ENCODE measurements at places on chromosomes 12 and 14.

DNA sequence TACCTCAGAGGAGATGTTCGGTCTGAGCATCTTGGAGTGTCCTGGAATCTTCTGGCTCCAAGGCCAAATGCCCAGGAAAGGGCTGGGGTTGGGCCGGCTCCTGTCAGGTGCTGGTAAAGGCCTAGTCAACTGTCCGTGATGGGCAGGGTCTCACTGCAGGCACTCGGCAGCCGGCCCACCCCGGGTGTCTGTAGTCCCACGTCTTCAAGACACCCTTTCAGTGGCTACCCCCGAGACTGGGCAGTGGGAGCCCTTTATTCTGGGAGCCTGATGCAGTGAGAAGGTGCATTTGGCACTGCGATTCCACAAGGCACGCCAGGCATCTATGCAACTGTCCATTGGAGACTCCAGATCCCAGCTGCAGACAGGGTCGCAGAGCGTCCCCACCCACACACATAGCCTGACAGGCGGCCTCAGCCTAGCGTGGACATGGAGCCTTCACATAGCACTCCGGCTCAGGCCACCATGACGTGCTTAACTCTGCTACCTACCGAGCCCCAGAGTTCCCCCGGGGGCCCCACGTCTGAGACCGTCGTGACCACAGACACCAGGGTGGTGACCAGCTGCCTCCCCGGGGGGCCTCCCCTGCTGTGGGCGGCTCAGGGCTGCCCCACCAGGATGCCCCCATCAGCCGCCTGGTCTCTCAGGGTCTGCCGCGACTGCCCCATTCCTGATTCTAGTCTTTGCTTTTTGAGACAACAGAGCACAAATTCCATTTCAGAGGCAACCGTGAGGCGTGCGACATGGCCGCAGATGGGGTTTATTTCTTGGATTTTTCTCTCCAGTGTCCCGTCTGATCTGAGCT, 331.8 kb upstream of the SFSWAP start:
- ATAC-seq, result no peak

DNA sequence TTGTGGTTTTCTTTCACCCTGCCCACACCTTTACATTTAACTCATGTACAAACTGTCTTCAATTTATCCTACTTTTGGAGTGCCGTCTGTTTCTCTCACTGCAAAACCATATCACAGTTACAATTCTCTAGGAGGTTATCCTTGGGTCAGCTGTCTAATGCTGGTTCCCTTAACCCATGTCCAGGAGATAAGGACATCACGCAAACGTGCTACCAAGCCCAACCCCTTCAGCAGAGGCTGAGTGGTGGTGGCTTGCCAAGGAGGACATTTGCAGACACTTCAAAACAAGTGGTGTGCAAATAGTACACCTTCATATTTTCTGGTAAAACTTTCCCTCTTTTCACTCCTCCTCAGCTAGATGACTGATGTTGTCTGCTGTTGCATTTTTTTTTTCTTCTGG, 167.9 kb downstream of the PAX9 start:
- ATAC-seq, result no peak

- ATAC-seq, result no peak
These were observed 61.8 kb downstream of the NOC4L start for GRCh38 chr12:132206046-132206434.

- no peak for ATAC-seq
These were observed 236.8 kb downstream of the GRIN2B start for GRCh38 chr12:13744561-13744960.

DNA sequence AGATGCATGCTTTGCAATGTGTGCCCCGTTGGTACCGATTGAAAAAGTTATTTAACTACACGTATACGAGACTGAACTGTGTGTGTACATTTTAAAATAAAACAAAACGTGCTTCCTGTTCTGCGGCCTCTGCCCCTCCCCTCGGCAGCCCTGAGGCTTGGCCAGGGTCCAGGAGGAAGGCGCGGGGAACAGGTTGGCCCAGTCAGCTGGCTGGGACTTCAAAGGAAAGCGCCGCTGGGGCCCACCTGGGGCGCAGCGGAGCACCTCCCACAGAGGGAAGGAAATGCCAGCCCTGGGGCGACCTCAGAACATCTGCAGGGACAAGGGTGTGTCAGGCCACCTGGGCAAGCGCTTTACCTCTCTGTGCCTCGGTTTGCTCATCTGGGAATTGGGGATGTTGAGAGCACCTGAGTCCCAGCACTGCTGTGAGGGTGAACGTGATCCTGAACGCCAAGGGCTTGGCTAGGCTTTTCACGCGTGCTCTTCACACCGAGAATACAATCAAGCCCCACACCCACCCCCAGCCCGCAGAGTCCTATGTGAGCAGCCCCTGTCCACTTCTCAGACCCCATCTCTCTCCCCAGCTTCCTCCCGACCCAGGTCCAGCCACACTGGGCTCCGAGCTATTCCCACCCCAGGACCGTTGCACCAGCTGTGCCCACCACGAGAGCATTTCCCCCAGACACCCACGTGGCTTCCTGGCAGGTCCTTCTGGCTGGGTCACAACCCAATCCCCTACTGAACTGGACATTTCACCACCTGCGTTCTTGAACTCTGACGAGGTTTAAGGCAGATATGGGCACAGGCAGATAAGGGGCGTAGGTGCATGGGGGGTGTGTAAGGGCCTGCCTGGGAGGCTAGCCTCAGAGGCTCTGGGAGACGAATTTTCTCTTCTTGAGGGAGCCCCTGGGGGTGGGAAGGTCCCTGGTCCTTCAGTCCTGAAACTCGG, 41.9 kb upstream of the NCOR2 start:
- ATAC-seq, result no peak

GRCh38 chr12:96828169-96828789, 78.8 kb upstream of the NEDD1 start:
- ATAC-seq, result no peak

DNA sequence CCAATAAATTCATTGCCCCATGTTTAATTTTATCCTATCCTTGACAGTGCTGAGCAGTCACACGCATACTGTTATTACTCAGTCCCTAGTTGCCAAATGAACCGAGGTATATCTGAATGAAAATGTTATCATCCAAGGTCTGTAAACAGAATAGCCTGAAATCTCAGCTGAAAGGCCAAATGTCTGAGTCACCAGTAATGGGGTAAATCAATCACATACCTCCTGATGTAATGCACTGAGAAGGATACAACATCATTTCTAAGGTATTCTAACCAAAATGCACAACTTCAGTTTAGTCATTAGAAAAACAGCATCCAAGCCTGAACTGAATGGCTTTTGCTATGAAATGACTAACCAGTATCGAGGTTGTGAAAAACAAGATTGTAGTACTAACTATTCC, 228.6 kb downstream of the DPF3 start:
- ATAC-seq, result peak; percentile 93

DNA sequence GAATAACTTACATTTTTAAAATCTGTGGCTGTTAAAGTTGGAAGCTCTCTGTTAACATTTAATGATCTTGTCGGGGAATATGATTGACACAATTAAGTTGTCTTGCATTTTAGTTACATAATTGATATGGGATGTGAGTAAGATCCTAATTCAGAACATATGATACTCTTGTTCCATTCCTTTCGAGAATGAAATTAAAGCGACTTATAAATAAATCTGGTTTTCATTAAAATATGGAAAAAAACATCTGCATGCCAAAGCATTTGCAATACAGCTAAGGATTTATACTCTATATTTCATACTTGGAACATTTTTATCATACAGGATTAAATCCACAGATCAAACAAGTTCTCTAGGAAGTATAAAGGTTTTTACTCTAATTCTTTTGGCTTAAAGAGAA, 52.0 kb downstream of the SLC38A6 start:
- ATAC-seq, result peak; percentile 60

DNA sequence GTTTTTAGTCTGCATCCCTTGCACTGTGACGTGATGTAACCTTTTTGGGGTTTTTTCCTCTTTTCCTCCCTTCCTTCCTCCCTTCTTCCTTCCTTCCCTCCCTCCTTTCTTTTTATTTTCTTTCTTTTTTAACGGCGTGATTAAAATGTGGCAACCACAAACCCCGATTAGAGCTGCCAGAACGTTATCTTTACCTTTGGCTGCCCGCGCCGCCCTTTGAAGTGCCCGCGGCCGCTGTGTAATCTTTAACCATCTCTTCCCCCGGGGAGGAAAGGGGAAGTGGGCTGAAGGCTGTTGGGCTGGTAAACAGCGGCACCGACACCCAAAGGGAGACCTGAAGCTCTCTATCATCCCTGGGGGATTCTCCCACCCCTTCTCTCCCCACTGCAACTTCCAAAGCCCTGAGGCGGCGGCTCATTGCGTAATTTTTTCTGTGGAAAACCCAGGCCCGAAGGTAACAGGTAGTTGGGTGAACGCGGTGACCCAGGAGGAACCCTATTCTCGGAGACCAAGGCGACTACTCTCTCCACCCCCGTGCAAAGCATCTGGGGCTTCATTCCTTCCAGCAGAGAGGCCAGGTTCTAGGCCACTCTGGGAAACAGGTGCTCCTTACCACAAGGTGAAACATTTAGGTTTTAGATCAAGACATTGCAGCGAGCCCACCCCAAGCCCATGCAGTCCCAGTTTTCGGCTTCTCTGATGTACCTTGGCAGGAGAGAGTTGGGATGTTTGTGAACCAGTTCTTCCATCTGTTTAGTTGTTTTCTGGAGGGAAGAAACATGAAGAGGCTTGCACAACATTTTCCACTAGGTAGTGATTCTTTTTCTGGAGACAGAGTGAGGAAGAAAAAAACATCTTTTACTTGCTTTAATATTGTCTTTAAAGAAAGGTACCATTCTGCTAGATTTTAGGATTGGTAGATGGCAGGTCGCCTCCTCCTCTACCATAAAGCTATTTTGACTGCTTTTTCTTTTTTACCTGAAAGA, 1.5 kb downstream of the LGR5 start:
- ATAC-seq, result peak; percentile 5

Measured in SK-N-SH treated with all-trans-retinoic acid at 6 μM for 48 hours (cell line).